Dermis microvascular lymphatic vessel endothelial cell (primary cell): ENCODE measurements at places on chromosomes 11 and 22.

GRCh38 chr22:50443801-50444625, 30.8 kb downstream of the SBF1 start:
- DNase-seq: no peak

DNA sequence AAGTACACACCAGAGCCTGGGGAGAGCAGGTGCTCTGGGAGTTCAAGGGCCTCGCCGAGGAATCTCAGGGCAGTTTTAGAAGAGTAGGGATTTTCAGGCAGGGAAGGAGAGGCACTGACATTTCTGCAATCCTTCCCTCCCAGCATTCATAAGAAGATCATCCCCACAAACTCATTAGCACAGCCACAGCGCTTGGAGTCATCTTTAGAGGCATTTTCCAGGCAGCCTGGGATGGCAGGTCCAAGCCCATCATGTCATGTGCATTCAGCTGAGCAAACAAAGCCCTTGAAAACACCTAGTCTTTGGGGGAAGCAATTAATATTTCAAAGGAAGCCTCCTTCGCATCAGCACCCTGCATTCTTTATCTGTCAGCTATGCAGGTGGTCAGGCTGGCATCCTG, 43.8 kb downstream of the MAP6 start:
- no peak for DNase-seq

- no peak for DNase-seq
Measured at GRCh38 chr11:61719978-61720377, 32.5 kb upstream of the MYRF start.

GRCh38 chr11:133354069-133354468, 178.2 kb downstream of the OPCML start:
- peak; percentile 1 for DNase-seq

- DNase-seq: peak; percentile 93
Measured at GRCh38 chr11:6319704-6320410, 444 bp downstream of the CAVIN3 start.

GRCh38 chr11:37804666-37805065, 1206.6 kb upstream of the RAG2 start:
- no peak for DNase-seq

DNA sequence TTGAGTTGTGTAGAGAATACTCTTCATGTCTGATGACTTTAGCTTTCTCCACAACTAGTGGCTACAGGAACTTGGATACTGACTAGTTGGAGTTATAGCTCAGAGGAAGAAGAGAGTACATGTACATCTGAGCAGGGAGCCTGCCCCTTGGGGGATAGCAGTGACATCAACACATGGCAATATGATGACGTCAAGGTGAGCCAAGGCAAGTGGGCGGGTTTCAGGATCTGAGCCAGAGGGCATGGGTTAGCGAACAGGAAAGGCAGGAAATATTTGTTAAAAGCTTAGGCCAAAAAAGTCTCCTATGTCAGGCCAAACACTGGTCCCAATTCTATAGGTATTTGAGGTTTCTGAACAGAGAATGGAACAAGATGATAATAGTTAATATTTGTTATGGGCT, 42.0 kb upstream of the HORMAD2 start:
- DNase-seq: peak; percentile 87

DNA sequence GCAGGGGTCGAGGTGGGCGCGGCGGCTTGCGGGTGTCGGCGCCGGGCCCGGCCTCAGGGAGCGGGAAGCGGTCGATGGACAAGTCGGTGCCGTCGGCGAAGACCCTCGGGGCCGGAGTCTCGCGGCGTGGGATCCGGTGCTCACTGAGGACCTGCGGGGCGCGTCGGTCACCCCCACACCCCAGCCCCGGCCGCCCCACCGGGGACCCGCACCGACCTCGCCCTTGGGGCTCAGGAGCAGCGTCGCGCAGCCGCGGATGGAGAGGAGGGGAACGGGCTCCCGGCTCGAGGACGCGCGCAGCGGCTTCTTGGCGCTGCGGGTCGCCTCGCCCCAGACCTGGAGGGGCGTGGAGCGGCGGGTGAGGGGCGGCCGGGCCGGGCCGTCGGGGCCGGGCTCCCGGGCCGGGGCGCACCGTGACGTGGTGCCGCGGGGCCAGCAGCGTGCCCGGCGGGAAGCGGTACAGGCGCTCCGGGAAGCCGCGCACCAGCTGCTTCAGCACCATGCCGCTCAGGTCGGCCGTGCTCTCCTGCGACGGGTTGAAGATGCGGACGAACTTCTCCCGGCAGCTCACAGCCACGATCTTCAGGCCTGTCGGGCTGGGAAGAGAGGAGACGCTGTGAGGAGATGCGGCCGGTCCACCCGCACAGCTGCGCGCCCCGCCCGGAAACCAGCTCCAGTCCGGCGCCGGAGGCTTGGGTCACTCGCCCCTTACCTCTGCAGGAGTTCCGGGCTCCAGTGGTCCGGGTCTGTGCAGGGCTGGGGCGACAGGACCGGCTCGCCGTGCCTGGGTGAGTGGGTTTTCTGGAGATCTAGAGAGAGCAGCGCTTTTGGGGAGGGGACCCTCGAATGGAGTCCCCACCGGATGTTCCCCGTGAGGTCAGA, 4.5 kb downstream of the LMNTD2 start:
- no peak for DNase-seq

DNA sequence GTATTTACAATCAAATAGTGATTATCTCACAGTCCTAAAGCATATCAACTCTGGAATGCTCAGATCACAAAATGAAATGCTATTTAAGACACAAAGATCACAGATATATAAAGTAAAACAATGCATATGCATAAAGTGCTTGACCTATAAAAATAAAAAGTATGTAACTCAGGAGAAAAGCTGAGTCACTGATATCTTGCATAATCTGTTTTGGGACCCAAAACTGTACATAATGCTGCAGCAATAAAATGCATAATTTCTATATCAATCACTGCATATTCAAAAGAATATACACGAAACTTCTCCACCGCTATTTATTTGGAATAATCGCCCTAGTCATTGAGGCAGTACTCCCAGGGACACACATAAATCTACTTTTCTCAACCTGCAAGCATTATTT, 34.9 kb upstream of the GRIA4 start:
- DNase-seq: no peak

DNA sequence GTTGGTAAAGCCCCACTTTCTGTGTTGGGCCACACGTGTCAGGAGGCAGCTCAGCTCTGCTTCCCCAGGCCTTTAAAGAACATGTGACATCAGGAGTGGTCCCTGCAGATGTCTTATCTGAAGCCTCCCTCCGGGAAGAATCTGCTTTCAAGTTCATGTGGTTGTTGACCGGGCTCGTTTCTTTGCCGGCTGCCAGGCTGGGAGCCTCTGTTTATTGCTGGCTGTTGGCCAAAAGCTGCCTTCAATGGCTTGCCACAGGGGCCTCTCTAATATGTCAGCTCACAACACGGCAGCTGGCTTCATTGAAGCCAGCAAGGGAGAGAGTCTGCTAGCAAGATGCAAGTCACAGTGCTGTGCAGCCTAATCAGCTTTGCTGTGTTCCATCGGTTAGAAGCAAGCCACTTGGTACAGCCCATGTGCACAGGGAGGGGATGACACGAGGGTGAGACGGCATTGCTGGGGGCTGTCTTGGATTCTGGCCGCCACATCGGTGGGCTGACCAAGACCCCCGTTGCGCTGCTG, 14.6 kb downstream of the MRGPRF start:
- peak; percentile 50 for DNase-seq

- no peak for DNase-seq
Measured at GRCh38 chr22:40147388-40148176, 30.1 kb upstream of the TNRC6B start.

DNA sequence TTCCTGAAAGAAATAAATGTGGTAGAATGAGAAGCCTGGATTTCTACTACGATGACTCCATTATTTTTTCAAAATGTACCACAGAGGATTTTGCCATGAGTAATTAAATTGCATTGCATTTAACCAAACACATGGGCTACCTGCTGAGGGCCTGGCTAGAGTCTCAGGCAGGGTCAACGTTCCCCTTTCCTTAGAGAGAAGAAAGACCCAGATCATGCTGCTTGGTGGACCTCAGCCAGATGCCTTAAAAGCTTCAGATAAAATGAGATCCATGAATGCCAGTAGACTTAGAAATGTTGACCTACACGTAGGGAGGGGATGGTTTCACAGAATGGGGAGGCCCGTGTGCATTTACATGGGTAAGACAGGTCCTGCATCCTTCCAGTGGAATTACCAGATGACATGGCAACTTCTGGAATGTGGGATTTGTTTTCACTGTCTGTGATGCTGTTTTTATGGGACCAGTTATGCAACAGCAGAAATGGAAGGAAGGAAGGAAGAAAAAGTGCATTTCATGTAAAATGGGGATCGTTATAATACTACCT, 1069.4 kb downstream of the NTM start:
- DNase-seq: no peak

- no peak for DNase-seq
Measured at GRCh38 chr11:73396251-73396930, 20.2 kb downstream of the RELT start.

- no peak for DNase-seq
Measured at GRCh38 chr22:35018995-35019394, 47.0 kb upstream of the ISX start.

DNA sequence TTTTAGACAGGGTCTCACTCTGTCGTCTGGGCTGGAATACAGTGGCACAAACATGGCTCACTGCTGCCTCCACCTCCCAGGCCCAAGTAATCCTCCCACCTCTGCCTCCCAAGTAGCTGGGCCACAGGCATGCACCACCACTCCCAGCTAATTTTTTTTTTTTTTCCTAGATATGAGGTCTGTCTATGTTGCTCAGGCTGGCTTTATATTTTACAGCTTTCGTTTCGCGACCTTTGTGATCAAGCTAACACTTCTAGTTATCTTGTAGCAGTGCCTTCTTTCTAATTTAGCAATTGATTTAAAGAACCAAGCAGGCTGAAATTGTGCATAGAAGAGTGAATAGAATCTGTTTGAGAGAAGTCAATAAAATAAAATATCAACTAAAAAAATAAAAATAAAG, 11.3 kb downstream of the CKAP5 start:
- DNase-seq: no peak

DNA sequence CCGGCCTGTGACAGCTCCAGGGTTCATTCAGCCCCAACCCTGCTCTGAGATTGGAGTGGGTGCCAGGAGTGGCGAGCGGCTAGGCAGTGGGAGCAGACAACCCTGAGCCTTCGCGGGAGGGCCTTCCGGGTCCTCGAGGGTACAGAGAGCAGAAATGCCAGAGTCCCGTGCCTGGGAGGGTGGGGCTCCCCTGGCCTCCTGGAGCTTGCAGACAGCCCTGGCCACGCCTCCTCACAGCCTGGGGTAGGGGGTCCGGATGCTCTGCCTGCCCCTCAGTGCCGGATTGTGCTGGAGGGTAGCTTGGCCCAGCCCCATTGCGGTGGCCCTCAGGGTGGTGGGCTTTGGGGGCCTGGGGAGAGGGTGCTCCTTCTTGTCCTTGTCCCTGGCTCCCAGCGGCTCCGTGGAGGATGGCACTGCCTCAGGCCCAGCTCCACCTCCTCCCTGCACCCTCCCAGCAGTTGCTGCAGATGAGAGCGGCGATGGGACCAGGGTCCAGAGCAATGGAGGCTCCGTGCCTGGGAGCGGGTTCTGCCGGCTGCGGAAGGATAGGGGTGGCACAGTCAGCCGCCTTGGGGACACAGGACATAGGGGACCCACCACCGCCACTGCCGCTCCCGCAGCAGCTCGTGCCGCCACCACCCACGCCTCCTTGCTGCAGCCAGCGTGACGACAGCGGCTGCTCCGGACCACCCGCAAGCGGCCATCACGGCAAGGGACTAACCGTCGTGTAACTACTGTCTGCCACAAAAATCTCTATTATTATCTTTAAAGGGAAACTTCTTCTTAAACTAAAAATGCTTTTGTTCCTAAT, 34.9 kb upstream of the OR10G7 start:
- DNase-seq: no peak

GRCh38 chr11:3745161-3745560, 52.2 kb downstream of the NUP98 start:
- no peak for DNase-seq

GRCh38 chr22:42347281-42347824, 76.9 kb upstream of the TCF20 start:
- DNase-seq: no peak

DNA sequence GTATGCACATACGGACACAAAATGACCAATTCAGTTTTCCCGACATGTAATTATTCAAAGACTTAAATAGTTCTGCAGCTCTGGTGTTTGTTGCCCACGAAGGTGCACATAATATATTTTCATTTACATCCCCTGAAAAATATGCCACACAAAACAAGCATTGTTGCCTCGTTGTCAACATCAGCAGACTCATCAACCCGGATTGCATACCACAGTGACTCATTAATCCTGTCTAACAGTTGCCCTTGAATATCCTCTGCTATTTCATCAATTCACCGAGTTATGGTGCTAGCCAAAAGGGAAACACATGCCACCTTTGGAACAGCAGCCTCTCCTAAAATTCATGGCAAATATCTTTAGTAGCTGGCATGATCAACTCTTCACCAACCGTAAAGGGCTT, 582.2 kb downstream of the LRRC4C start:
- DNase-seq: no peak

DNA sequence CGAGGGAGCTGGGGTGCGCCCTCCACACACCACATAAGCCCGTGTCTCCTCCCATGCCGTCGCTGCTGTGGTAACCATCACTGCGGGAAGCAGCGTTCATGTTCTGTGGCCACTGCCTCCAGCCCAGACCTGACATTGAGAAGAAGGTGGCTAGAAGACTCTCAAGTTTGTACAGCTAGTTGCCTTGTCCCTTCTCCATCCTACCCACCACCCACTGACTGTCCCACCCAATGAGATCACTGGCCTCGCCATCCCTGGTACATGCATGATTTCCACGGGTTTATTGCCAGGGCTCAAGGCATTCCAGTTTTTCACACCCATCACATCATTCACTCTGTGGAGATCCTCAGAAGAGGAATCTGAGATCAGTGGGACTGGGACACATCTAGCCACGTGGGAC, 33.0 kb downstream of the AHNAK start:
- no peak for DNase-seq

DNA sequence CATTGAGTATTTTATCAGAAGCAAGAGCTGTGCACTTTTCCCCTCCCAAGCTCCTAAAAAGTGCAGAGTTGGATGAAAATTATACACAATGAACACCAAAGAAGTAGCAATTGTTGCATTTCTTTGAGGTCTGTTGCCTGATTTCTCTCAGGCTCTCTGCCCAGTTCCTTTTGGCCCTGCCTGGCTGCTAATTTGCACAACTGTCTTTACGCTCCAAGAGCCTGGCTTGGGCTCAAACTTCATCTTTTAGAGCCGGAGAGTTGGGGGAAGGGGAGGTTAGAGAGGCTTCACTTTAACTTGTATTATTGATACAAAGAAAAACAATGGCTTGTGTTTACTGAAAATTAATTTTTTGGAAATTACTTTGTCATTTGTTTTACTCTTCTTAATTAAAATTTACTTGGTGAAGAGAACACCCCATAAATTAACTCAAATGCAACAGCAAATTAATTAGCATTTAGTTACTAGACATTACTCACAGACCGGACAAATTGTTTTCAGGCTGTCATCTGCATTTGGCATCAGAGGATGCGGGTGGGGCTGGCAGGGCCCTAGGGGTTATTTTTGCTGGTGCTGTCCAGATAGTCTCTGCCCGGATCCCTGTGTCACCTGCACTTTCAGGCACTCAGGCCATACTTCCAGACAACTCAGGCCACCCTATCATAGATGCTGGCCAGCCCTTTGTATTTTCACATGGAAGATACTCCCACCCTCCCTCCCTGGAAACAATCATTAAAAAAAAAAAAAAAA, 407.3 kb downstream of the NXPE2 start:
- DNase-seq: no peak

- no peak for DNase-seq
Measured at GRCh38 chr22:33562501-33562900, 357.8 kb downstream of the LARGE1 start.
